ENCODE measurements at places on chromosomes 2 and 18. TPM values are rescaled to one million over a fixed set of nuclear protein-coding genes. Genes with fewer than 3 reads are reported as not detected.
A peak's percentile ranks its signal among the peaks of the same experiment; 100 is the strongest.

MYOM1 gene
- polyA plus RNA-seq: 2.7 TPM

GRCh38 chr18:12254136-12254819, at the start of gene CIDEA:
Gene CIDEA (plus strand): TSS chr18:12254361. CDS start chr18:12254384, 23 bp downstream.
- peaks cover 53% of the 10 kb centered on the region for H3K27me3 ChIP-seq
- no peaks in the 10 kb centered on the region for H3K36me3 ChIP-seq
- no peak within 1 kb of the TSS for H3K4me3 ChIP-seq

GRCh38 chr2:169790581-169790980, 8.1 kb upstream of the SSB start:
- DNase-seq: no peak
- H3K4me3 ChIP-seq: no peak overlapping the region
- H3K4me1 ChIP-seq: no peaks in the 10 kb centered on the region
- H3K27me3 ChIP-seq: no peaks in the 10 kb centered on the region

CRYGC gene
- not detected for polyA plus RNA-seq

DNA sequence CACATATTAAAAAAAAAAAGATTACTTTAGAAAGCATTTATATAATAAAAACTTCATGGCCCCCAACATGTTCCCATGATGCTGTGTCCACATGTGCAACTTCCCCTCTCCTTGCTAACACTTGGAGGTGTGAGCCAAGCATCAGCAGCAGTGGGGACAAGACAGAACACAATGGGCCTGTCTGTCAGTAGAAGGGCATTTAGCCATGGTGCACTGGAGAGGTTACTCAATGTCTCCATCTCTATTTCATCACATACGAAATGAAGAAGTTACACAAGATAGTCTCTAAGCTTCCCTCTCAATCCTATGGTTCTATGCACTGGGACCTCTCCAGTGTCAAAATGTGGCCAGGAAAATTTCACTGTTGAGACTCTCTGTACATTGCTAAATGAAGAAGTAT, 2.5 kb downstream of the VIT start:
- no peaks in the 10 kb centered on the region for H3K4me1 ChIP-seq
- no peaks in the 10 kb centered on the region for H3K36me3 ChIP-seq
- H3K27me3 ChIP-seq: no peaks in the 10 kb centered on the region
- no peak for DNase-seq
- H3K27ac ChIP-seq: no peak overlapping the region

CREG2 gene
- polyA plus RNA-seq: not detected

GRCh38 chr18:56238576-56238975, 399.8 kb downstream of the TXNL1 start:
- no peaks in the 10 kb centered on the region for H3K4me1 ChIP-seq
- no peaks in the 10 kb centered on the region for H3K36me3 ChIP-seq
- H3K27ac ChIP-seq: no peak overlapping the region
- no peak for DNase-seq
- no peak overlapping the region for H3K4me3 ChIP-seq

STPG4 gene
- not detected for polyA plus RNA-seq

DNA sequence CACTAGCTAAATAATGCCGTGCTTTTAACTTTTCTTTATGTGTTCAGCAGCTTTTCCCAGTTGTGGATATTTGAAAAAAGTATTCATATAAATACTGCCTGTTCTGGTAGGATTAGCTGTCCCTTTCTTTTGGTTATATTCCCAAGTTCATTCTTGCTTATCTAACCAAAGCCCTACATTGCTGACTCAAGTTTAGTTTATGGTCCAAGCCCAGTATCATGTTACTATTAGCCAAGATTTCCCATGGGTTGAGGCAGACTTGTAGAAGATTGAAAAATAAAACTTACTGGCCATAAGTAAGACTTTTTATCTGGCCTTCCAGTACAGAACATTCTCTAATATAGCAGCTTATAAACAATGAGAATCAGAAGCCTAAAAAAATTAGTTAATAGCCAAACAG, 49.7 kb upstream of the NFE2L2 start:
- no peaks in the 10 kb centered on the region for H3K4me1 ChIP-seq
- H3K27me3 ChIP-seq: no peaks in the 10 kb centered on the region
- peak; percentile 69 for DNase-seq
- H3K36me3 ChIP-seq: no peaks in the 10 kb centered on the region
- H3K27ac ChIP-seq: no peak overlapping the region
- H3K4me3 ChIP-seq: no peak overlapping the region

MC2R gene
- not detected for polyA plus RNA-seq

KCNJ3 gene
- 6.9 TPM for polyA plus RNA-seq

GRCh38 chr2:42297322-42297936, 63.6 kb downstream of the COX7A2L start:
- DNase-seq: peak; percentile 42
- H3K4me3 ChIP-seq: no peak overlapping the region
- no peak overlapping the region for H3K27ac ChIP-seq
- H3K4me1 ChIP-seq: no peaks in the 10 kb centered on the region
- peaks cover 19% of the 10 kb centered on the region for H3K36me3 ChIP-seq
- no peaks in the 10 kb centered on the region for H3K27me3 ChIP-seq

SAG gene
- polyA plus RNA-seq: not detected

CROCC2 gene
- polyA plus RNA-seq: not detected

DNA sequence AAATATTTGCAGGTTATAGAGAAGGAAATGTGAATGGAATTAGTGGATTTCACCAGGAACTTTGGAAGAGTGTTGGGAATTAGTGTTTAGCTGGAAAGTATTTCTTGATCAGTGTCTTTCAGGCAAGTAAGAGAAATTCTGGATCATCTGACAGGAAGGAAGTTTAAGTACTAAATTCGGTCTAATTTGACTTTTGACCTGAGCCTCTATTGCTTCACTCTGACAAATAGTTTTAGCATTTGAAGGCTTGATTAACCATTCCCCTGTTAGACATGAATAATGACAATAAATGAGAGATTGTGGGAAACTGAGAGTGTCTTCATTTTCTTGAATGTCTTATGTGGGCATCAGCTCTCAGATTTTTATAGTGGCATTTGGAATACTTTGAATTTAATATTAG, 16.0 kb downstream of the CCNT2 start:
- peaks cover 3% of the 10 kb centered on the region for H3K36me3 ChIP-seq
- H3K27me3 ChIP-seq: no peaks in the 10 kb centered on the region
- H3K4me1 ChIP-seq: no peaks in the 10 kb centered on the region
- no peak overlapping the region for H3K4me3 ChIP-seq
- DNase-seq: no peak

DTNB gene
- 5.6 TPM for polyA plus RNA-seq

DNA sequence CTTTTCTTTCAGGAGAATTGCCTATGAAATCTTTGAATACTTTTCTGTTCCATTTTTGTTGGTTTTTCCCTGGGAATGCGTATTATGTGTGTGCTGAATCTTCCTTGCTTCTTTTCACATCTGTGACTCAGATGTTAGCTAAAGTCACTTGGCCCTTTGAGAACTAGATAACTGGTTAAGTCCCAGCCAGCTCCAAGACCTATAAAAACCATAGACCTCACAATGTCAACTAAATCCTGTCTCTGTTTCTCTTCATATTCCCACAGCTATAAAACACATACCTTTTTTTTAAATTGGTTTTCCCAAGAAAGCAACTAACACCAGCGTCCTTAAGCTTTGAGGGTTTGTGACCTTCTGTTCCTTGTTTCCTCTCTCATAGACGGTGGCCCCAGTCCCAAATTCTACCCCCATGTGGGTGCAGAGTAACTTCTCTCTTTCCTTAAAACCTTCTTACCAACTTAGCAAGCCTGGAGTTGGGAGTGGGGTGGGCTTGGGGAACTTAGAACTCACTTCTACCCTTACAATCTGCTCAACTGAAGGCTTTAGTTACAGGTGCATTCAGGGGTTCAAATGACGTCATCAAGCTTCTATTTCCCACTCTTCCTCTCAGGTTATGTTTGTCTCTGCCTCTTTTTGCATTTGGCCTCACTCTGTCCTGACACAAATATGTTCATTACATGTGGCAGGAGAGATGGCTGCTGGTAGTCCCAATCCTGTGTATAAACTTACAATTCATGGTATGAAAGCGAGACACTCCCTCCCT, 58.1 kb upstream of the TGIF1 start:
- no peaks in the 10 kb centered on the region for H3K36me3 ChIP-seq
- no peaks in the 10 kb centered on the region for H3K4me1 ChIP-seq
- no peak overlapping the region for H3K27ac ChIP-seq
- DNase-seq: no peak

- no peaks in the 10 kb centered on the region for H3K27me3 ChIP-seq
- H3K27ac ChIP-seq: no peak overlapping the region
- no peaks in the 10 kb centered on the region for H3K4me1 ChIP-seq
These were observed 77.1 kb downstream of the SMAD4 start for GRCh38 chr18:51107082-51107481.

GALR1 gene
- 1.1 TPM for polyA plus RNA-seq

DNA sequence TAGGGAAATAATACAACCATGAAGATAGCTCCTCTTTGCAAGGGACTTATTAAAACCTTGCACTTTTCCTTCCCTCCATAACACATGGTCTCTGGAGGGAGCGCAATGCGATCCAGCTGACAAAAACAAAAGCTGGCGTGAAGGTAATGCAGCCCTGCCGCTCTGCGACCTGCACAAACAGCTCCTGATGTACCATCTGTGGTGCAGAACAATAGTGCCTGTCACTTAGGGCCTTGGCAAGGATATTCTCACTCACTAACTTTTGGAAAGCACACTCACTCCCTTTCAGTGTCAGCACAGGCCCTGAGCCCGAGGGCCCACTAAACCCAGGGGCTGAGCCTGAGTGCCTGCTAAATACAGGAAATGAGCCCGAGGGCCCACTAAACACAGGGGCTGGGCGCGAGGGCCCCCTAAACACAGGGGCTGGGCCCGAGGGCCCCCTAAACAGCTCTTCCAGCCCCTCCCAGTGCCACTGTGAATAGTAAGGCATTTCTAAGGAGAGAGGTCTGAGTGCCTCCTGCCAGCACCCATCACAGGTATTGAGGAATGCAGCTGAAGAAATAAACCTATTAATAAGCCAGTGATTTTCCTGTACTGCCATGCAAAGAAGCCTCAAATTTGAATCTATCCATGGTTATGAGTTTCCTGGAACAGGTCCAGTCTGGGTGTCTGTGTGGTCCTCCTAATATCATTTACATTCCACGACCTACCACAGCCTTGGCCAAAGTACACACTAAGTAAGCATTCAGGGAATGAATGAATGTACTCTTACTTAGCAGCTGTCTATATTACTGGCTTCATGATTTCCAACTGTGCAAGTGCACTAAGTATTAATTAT, 9.3 kb downstream of the L3MBTL4 start:
- peaks cover 2% of the 10 kb centered on the region for H3K27me3 ChIP-seq
- no peak overlapping the region for H3K4me3 ChIP-seq
- H3K4me1 ChIP-seq: no peaks in the 10 kb centered on the region
- no peaks in the 10 kb centered on the region for H3K36me3 ChIP-seq
- DNase-seq: peak; percentile 8

LONRF2 gene
- polyA plus RNA-seq: not detected

GRCh38 chr2:47379384-47379783, 23.6 kb upstream of the MSH2 start:
- H3K27ac ChIP-seq: no peak overlapping the region
- no peaks in the 10 kb centered on the region for H3K36me3 ChIP-seq
- H3K4me3 ChIP-seq: no peak overlapping the region
- peak; percentile 45 for DNase-seq
- no peaks in the 10 kb centered on the region for H3K27me3 ChIP-seq

PLGLB2 gene
- 1.1 TPM for polyA plus RNA-seq

DNA sequence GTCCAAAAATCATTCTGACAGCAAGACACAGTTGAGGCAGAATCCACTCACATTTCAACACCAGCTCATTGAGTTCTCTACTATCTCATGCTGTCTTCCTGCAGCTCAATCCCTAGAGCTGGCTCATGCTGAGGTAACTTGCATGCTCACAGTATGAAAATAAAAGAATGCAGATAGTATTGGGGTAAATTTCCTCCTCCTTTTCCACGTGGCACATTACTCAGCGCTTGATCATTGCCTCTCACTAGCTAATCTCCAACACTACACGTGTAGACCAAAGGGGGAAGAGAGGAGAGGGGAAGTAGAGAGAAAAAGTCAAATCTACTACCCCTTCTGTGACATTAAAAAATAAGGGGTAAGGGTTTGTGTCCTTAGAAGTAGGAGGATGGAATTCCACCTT, 300.6 kb downstream of the AFF3 start:
- no peak overlapping the region for H3K27ac ChIP-seq
- H3K4me1 ChIP-seq: no peaks in the 10 kb centered on the region
- no peak for DNase-seq
- no peak overlapping the region for H3K4me3 ChIP-seq

- peak overlapping the region; percentile 37 for H3K27ac ChIP-seq
- H3K27me3 ChIP-seq: no peaks in the 10 kb centered on the region
- H3K36me3 ChIP-seq: no peaks in the 10 kb centered on the region
- peaks cover 7% of the 10 kb centered on the region for H3K4me1 ChIP-seq
- no peak overlapping the region for H3K4me3 ChIP-seq
- DNase-seq: peak; percentile 82
These were observed 9.4 kb upstream of the AGFG1 start for GRCh38 chr2:227462462-227462951.

RNF125 gene
- polyA plus RNA-seq: 11.2 TPM

GRCh38 chr18:59451073-59451472, 92.0 kb upstream of the LMAN1 start:
- no peaks in the 10 kb centered on the region for H3K4me1 ChIP-seq
- no peak for DNase-seq

ATF2 gene
- 32.1 TPM for polyA plus RNA-seq

DNA sequence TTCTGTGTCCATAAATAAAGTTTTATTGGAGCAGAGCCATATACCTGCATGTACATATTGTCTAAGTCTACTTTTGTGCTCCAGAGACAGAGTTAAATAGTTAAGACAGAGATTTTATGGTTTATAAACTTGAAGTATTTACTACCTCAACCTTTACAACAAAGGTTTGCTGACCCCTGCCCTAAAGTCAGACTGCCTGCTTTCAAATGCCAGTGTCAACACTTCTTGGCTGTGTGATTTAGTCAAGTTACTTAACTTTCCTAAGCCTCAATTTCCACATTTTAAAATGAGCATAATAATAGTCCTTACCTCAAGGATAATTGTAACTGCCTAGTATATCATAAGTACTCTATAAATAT, 44.4 kb upstream of the ITPRID2 start:
- H3K4me1 ChIP-seq: no peaks in the 10 kb centered on the region
- no peak overlapping the region for H3K4me3 ChIP-seq
- H3K36me3 ChIP-seq: no peaks in the 10 kb centered on the region
- no peak for DNase-seq

- DNase-seq: peak; percentile 71
- peak overlapping the region; percentile 97 for H3K27ac ChIP-seq
- H3K27me3 ChIP-seq: no peaks in the 10 kb centered on the region
- H3K4me3 ChIP-seq: peak overlapping the region; percentile 96
- peaks cover 7% of the 10 kb centered on the region for H3K36me3 ChIP-seq
These were observed 1.3 kb downstream of the GORASP2 start for GRCh38 chr2:170930131-170930990.

Measured in small intestine (tissue), 16 donors.